Right atrium auricular region (tissue), 2 donors: ENCODE measurements at places on chromosomes 4 and X.

DNA sequence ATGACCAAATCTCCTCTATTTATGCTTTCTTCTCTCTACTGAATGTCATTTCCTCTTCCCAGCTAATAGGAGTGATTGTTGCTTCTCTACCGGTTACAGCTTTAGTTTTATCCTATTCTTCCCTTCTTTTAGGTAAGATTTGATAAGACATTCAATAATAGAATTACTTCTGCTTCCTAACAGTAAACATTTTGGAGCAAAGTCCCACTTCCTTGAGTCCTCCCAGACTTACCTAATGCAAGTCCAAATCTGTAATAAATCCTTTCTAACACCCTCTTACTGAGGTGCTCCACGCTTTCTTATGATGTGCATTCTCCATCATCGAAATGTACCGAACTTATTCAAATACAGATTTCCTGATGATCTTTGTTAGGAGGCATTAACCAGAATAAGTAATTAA, 79.2 kb upstream of the GPM6A start:
- H3K36me3 ChIP-seq = no peaks in the 10 kb centered on the region
- H3K27me3 ChIP-seq = no peaks in the 10 kb centered on the region

GRCh38 chrX:49188468-49189076, 2.4 kb upstream of the PRICKLE3 start:
- no peak overlapping the region for H3K4me3 ChIP-seq
- no peaks in the 10 kb centered on the region for H3K27me3 ChIP-seq
- no peak overlapping the region for H3K27ac ChIP-seq
- no peaks in the 10 kb centered on the region for H3K4me1 ChIP-seq
- no peak for DNase-seq

GRCh38 chr4:169115897-169116254, 105.8 kb upstream of the CBR4 start:
- no peaks in the 10 kb centered on the region for H3K27me3 ChIP-seq
- no peak overlapping the region for H3K27ac ChIP-seq
- no peak for DNase-seq
- H3K4me3 ChIP-seq = no peak overlapping the region

DNA sequence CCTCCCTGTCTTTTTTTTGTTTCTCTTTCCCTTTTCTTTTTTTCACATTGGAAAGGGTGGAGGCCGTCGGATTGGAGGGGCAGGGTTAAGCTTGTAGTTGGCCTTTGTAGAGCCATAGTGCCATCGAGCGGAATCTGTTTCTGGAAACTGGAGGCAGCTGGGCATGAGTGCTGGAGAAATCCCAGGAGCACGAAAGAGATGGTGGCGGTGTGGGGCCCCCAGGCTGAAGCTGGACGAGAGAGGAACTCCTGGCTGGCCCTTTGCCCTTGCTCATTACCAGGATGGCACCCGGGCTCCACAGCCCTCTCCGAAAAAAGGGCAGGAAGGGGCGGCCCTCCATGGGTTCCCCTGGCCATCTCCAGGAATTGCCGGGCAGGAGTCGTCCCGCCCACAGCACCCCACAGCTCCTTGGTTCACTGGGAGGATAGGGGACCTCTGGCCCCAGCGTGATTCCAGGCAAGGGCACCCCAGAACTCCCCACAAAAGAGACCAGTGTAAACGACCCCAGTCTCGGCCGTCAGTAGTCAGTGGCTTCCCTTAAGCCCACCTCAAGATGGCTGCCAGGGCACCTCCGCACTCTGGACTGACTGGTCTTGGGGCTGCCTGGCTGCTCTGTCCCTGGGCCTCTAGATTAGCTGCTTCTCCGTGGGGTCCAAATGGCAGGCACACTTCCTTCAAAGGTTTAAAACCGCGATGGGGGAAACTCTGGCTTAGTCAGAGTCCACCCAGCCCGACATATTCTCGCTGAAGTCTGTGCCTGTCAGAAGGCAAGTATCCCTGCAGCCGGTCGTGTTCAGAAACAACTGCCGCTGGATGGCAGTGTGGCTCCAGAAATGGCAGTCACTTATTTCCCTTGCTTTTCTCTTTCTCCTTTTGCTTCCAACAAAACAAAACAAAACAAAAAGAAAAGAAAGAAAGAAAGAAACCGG, 74.1 kb downstream of the NBDY start:
- peak overlapping the region; percentile 79 for H3K27ac ChIP-seq
- H3K36me3 ChIP-seq = no peaks in the 10 kb centered on the region
- peaks cover 9% of the 10 kb centered on the region for H3K4me1 ChIP-seq
- DNase-seq = peak; percentile 88
- no peaks in the 10 kb centered on the region for H3K27me3 ChIP-seq

- no peaks in the 10 kb centered on the region for H3K27me3 ChIP-seq
- no peak overlapping the region for H3K27ac ChIP-seq
- DNase-seq = no peak
- no peak overlapping the region for H3K4me3 ChIP-seq
Measured at GRCh38 chr4:14364953-14365536, 637.2 kb upstream of the CPEB2 start.

DNA sequence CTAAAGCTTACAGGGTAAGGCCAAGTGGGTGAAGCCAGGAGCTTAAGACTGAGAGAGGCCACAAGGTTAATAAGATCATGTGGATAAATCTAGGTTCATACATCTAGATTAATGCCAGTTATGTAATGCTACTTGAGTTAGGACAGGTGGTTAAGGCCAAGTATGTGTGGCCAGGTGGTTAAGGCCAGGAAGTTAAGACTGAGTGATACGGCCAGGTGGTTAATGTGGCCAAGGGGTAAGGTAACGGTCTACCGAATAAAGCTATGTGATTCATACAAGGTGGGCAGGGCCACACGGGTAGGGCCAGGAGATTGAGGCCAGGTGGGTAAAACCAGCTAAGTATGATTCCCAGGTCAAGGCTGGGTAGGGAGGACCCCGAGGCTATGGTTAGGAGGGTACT, 223.0 kb downstream of the TACR3 start:
- H3K27ac ChIP-seq = no peak overlapping the region
- no peak for DNase-seq
- no peak overlapping the region for H3K4me3 ChIP-seq
- no peaks in the 10 kb centered on the region for H3K36me3 ChIP-seq
- no peaks in the 10 kb centered on the region for H3K4me1 ChIP-seq
- no peaks in the 10 kb centered on the region for H3K27me3 ChIP-seq

DNA sequence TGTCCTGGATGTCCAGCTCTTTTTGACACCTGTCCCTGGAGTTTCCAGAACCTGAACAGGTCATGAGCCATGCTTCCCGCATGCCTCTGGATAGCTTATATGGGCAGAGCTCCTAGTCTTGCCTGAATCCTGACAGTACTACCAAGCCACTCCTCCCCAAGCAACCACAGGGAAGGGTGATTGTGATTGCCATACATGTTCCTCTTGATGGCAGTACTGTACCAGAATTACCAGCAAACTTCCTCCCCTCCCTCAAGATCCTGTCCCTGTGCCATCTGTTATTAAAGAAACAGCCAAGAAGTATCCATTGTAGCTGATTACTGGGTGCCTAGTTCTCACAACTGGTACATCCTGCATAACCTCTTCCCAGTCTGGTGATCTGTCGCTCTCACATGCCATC, 264.3 kb upstream of the AGTR2 start:
- DNase-seq = no peak
- no peaks in the 10 kb centered on the region for H3K4me1 ChIP-seq
- H3K27ac ChIP-seq = no peak overlapping the region
- H3K4me3 ChIP-seq = no peak overlapping the region
- no peaks in the 10 kb centered on the region for H3K27me3 ChIP-seq
- H3K36me3 ChIP-seq = no peaks in the 10 kb centered on the region

- no peak for DNase-seq
- no peaks in the 10 kb centered on the region for H3K27me3 ChIP-seq
- H3K36me3 ChIP-seq = no peaks in the 10 kb centered on the region
- H3K4me1 ChIP-seq = no peaks in the 10 kb centered on the region
Measured at GRCh38 chr4:170256807-170257206, 167.1 kb upstream of the AADAT start.

GRCh38 chr4:151694961-151695720, 65.7 kb downstream of the GATB start:
- H3K27me3 ChIP-seq = no peaks in the 10 kb centered on the region
- H3K4me3 ChIP-seq = no peak overlapping the region
- H3K4me1 ChIP-seq = peaks cover 29% of the 10 kb centered on the region
- no peak for DNase-seq

DNA sequence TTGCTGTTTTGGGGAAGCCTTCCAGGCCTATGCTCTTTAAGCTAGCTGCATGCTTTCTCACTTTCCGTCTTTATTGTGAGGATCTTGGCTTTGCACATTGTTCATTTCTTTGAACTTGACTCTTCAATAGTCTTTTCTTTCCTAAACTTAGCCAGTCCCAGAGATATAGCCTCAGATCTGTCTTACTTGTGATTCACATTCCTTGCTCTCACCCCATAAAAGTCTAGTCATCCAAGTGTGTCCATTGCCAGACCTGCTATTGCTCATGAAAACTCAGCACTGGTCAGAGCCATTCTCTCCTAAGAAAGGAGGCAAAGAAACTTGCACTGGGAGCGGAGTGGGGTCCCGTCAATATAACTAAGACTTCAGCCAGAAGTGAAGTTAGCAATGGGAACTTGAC, 275.0 kb upstream of the CTSO start:
- no peaks in the 10 kb centered on the region for H3K4me1 ChIP-seq
- no peak overlapping the region for H3K4me3 ChIP-seq
- no peak overlapping the region for H3K27ac ChIP-seq
- no peak for DNase-seq
- H3K27me3 ChIP-seq = no peaks in the 10 kb centered on the region

GRCh38 chr4:76641758-76642157, 206.7 kb downstream of the SHROOM3 start:
- no peak for DNase-seq
- no peak overlapping the region for H3K4me3 ChIP-seq
- H3K36me3 ChIP-seq = no peaks in the 10 kb centered on the region
- no peak overlapping the region for H3K27ac ChIP-seq

DNA sequence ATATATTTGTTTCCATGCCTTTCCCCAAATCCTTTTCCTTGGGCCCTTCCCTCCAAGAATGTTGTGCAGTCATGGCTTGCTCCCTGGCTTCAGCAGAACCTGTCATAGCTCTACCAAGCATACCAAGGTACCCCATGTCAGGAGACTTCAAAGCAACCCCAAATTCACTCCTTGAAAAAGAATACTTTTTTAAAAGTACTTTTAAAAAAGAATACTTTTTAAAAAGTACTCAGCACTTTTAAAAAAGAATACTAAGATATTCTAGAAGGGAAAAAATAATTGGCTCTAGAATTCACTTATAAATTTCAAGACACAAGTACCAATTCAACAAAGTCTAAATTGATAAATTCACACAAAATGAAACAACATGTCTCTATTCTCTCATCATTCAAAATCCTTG, 76.0 kb downstream of the NR3C2 start:
- H3K27ac ChIP-seq = no peak overlapping the region
- no peaks in the 10 kb centered on the region for H3K27me3 ChIP-seq
- no peak overlapping the region for H3K4me3 ChIP-seq

- H3K27ac ChIP-seq = no peak overlapping the region
- H3K4me1 ChIP-seq = no peaks in the 10 kb centered on the region
- no peak for DNase-seq
- no peaks in the 10 kb centered on the region for H3K36me3 ChIP-seq
- H3K4me3 ChIP-seq = no peak overlapping the region
- H3K27me3 ChIP-seq = no peaks in the 10 kb centered on the region
Measured at GRCh38 chrX:40546870-40547269, 33.9 kb upstream of the ATP6AP2 start.

GRCh38 chrX:19839770-19840254, 47.6 kb downstream of the SH3KBP1 start:
- no peaks in the 10 kb centered on the region for H3K27me3 ChIP-seq
- H3K27ac ChIP-seq = no peak overlapping the region
- H3K4me3 ChIP-seq = no peak overlapping the region

DNA sequence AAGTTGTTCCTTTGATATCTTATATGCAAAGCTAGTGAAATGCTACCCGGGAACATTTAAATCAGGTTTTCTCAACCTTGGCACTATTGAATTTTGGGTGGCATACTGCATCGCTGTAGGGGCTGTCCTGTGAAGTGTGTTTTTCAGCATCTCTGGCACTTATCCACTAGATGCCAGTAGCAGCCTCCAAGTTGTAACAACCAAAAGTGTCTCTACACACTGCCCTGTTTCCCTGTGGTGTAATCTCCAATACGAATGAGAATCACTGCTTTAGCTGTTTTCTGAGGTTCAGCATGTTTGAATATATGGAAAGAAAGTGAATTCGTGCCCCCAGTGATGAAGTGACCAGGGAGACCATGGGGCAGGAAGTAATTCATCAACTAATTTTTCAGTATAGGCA, 551.6 kb upstream of the PRKX start:
- DNase-seq = no peak
- no peaks in the 10 kb centered on the region for H3K27me3 ChIP-seq
- no peak overlapping the region for H3K27ac ChIP-seq
- H3K4me1 ChIP-seq = no peaks in the 10 kb centered on the region
- no peak overlapping the region for H3K4me3 ChIP-seq

GRCh38 chr4:147407261-147408045, 73.4 kb upstream of the EDNRA start:
- peaks cover 11% of the 10 kb centered on the region for H3K4me1 ChIP-seq
- no peak overlapping the region for H3K4me3 ChIP-seq
- H3K27ac ChIP-seq = no peak overlapping the region
- H3K36me3 ChIP-seq = no peaks in the 10 kb centered on the region
- H3K27me3 ChIP-seq = no peaks in the 10 kb centered on the region

- no peaks in the 10 kb centered on the region for H3K27me3 ChIP-seq
- no peaks in the 10 kb centered on the region for H3K36me3 ChIP-seq
- H3K27ac ChIP-seq = no peak overlapping the region
- no peak overlapping the region for H3K4me3 ChIP-seq
- no peaks in the 10 kb centered on the region for H3K4me1 ChIP-seq
Measured at GRCh38 chrX:84216406-84216805, 28.4 kb upstream of the RPS6KA6 start.

DNA sequence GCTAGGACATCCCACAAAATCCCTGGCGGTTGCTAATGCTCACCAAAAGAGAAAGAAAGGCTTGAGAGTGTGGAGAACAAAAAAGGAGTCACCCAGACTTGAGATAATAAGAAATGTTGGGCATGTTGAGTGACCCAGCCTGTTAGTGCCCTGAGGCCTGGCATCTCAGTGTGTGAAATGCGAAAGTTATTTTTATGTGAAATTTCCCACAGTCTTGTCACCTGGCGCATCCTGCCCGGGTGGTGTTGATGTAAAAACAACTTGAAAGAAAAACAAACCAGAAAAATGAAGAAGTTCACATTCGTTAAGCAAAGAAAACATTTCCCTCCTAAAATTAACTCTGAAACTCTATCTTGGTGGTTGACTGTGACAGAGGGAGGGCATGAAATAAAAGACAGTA, 495.2 kb downstream of the MID1IP1 start:
- no peak for DNase-seq
- no peaks in the 10 kb centered on the region for H3K36me3 ChIP-seq
- H3K4me1 ChIP-seq = no peaks in the 10 kb centered on the region
- no peaks in the 10 kb centered on the region for H3K27me3 ChIP-seq

- H3K4me1 ChIP-seq = no peaks in the 10 kb centered on the region
- H3K36me3 ChIP-seq = no peaks in the 10 kb centered on the region
- no peak for DNase-seq
- no peak overlapping the region for H3K4me3 ChIP-seq
- no peaks in the 10 kb centered on the region for H3K27me3 ChIP-seq
Measured at GRCh38 chr4:149791851-149792250, 23.8 kb downstream of the IQCM start.

GRCh38 chr4:24195991-24196736, 306.3 kb upstream of the PPARGC1A start:
- H3K4me3 ChIP-seq = no peak overlapping the region
- DNase-seq = no peak
- H3K27ac ChIP-seq = peak overlapping the region; percentile 12
- H3K4me1 ChIP-seq = no peaks in the 10 kb centered on the region
- no peaks in the 10 kb centered on the region for H3K27me3 ChIP-seq
